Fibroblast of skin of left biceps (primary cell): ENCODE measurements at places on chromosomes 5 and 9.

DNA sequence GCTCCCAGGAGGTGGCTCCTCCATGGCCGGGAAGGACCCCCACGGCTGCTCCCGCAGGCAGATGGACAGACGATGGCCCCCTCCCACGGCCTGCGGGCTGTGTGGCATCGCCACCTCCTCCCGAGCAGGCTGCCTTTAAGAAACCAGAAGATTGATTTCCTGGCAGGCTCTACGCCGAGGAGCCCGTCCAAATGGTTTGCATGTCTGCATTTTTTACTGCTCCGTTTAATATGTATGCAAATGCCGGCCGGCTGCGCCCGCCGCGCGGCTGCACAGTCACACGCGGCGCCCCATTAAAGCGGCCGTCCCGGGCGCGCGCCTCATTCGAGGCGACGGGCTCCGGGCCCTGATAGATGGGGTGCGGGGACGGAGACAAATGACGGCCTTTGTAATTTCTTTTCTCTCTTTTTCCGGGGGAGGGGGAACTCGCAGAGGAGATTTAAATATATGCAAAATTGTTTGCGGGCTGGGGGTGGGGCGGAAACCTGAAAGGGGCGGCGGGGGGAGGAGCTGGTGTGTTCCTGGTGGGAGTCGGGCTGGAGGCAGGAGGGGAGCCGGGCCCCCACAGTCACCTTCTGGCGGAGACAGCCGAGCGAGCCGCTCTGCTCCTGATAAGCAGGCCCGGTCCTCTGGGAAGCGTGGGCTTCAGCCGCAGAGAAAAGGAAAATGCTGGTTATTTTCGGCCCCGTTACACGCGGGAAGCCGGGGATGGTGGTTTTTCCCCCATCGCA, 158.7 kb upstream of the IER5L start:
- DNase-seq: no peak

DNA sequence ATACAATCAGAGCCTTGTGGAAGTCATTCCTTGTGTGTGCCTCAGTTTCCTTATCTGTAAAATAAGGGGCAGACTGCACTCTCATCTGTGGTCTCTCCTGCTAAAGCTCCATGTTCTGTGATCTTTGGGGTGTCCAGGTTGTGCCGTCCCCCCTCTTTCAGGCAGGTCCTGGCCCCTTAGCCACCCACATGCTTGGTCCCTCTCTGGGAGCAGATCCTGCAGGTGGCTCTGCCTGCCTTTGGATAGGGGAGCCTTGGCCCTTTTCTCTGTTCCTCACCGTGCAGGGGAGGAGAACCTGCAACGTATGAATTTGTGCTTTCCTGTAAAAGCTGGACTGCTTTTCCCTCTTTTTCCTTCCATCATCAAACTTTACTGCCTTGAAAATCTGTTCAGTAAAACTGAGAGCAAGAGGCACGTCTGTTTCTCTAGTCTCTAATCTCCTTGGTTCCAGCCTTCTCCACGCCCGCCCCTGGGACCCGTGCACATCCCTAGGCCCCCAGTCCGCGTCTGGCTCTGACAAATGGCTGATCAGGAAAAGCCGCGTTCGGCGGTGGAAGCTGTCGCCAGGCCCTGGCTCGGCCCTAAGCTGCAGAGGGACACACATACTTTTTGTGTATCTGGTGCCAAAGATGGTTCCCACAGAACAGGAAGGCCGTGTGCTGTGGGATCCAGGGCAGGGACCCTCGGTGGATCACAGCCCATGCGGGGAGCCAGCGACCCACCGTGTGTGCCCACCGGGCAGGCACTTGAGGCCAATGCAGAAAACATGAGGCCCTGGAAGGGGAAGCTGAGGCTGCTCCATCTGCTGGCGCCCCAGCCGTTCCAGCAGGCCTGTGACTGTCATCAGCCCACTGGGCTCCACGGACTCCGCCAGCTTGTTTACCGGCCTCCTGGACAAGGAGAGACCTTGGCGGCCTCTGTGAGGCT, 43.4 kb upstream of the COL5A1 start:
- DNase-seq: no peak

DNA sequence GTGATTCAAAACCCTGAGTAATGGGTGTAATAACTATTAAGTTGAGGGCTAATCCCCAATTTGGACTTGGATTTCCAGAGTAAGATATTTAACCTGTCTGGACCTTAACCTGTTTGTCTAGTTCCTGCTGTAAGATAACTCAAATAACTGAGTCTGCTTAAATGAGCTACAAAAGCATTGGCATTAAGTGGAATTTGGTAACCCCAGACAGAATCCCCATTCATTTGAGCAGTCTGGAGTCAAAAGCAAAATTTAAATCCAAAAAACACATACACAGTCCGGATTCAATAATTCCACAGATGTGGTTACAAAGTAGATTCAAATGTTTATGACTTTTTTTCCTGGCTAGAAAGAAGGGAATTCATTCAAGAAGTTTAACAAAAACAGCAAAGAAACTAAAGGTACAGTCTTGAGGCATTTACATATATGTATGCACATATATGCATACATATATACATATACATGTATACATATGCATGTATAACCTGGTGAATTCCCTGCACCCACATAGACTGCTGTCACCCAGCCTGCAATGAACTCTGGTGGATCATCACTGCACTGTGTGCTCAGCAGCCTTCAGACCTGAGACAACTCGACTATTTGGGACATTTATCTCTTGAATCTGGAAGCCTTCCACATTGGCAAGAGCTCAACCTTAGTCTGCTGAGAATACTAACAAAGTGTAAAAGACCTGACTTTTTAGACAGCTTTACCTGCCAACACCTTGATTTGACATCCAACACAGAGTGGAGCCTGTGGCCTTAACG, 205.4 kb downstream of the LURAP1L start:
- DNase-seq: no peak

GRCh38 chr9:16320338-16320902, 550.0 kb downstream of the BNC2 start:
- DNase-seq: no peak

DNA sequence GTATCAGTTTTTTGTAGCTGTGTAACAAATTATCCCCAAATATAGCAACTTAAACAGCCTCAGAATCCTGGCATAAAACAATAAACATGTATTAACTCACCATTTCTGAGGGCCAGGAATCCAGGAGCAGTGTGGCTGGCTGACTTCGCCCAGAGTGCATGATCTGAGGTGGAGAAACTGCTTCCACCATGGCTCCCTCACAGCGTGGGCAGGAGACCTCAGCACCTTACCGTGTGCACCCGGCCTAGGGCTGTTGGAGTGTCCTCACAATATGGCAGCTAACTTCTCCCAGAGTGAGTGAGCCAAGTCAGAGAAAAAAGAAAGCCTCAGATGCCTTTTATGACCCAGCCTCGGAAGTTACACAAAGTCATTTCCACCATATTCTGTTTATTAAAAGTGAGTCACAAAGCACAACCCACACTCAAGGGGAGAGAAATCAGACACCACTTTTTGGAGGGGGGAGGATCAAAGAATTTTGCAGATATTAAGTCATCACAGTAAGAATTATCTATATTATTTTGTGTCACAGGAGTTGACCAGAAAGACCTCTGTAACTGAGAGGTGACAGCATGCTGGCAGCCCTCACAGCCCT, 59.6 kb downstream of the TSTD2 start:
- DNase-seq: no peak

- no peak for DNase-seq
Measured at GRCh38 chr9:123571240-123571639, 215.2 kb downstream of the CRB2 start.

GRCh38 chr9:128684325-128685199, 4.5 kb upstream of the SET start:
- no peak for DNase-seq

GRCh38 chr9:108857572-108857971, 1.8 kb upstream of the ACTL7B start:
- no peak for DNase-seq

GRCh38 chr5:112061666-112062065, 304.7 kb upstream of the NREP start:
- no peak for DNase-seq

- no peak for DNase-seq
Measured at GRCh38 chr9:21995666-21996398, 1.2 kb downstream of the CDKN2B-AS1 start.

DNA sequence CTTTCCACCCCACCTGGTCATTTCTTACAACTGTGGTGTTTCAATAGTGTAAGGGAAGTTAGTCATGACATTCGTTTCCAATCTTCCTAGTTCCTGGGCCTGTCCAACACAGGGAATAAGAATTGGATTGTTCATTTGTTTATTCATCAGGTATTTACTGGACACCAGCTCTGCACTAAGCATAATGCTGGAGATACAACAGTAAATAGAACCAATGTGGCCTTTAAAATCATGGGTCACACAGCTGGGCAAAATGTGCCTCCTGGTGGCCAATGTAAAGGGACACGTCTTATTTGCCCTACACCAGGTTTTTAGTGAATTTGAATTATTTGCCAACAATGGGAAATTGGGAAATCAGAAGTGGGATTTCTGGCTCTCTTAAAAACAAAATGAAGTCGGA, 10.4 kb downstream of the ABLIM3 start:
- DNase-seq: no peak

DNA sequence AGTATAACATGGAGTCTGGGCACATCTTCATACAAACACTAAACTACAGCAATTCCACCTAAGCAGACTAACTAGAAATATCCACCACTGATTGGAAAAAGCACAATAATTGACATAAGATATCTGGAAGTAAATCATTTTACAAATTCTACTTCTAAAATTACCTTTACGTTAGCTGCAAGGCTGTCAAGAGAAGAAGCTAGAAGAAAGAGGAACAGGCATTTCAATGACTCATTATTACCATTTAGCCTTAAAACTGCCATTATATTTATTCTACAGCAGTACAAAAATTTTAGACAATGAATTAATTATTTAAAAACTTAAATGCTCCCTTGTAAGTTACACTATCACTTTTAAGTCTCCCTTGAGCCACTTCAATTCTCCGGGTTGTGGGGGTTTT, 43.4 kb upstream of the PLPP6 start:
- DNase-seq: no peak

DNA sequence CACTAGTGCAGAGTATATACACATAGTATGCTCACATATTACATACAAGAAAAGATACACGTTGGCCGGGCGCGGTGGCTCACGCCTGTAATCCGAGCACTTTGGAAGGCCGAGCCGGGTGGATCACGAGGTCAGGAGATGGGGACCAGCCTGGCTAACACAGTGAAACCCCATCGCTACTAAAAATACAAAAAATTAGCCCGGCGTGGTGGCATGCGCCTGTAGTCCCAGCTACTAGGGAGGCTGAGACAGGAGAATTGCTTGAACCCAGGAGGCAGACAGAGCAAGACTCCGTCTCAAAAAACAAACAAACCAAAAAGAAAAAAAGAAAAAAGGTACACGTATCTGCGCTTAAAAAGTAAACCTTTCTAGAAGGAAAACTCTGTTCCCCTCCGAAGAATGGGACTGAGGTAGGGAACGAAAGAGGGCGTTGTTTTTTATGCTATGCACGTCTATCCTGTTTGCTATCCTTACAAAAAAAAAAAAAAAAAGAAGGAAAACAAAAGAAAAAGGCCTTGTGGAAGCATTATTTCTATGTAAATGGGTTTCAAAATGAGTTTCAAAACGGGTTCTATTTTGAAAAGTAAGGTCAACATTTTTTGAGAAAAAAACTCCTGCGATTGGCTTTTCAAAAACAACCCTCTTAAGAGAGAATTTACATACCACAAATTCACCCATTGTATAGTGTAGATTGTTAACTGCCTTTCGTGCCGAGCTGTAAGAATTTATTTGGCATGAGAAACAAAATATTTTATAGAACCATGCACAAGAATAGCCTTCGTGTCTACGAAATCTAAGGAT, 1.2 kb downstream of the AK3 start:
- DNase-seq: no peak

DNA sequence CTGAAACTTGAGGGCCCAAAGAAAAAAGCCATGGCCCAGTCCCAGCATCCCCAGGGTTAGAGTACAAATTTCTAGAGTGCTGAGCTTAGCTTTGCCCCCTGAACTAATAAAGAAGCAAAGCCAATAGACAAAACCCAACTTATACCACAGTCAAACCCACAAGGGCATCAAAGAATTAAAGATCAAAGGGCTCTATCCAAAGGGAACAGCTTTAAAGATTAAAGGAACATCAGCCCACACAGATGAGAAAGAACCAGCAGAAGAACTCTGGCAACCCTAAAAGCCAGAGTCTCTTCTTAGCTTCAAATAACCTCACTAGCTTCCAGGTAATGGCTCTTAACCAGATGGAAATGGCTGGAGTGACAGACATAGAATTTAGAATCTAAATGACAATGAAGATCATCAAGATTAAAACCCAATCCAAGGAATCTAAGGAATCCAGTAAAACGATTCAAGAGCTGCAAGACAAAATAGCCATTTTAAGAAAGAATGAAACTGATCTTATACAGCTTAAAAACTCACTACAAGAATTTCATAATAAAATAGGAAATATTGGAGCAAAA, 93.9 kb downstream of the YIPF5 start:
- DNase-seq: no peak

GRCh38 chr9:13109781-13110180, 169.7 kb downstream of the MPDZ start:
- DNase-seq: no peak
